Activated CD4-positive, alpha-beta T cell treated with anti-CD3 and anti-CD28 coated beads, Interleukin-2, amount 50 U/mL, for 48 hours (primary cell): ENCODE measurements at places on chromosomes 3 and 15.

DNA sequence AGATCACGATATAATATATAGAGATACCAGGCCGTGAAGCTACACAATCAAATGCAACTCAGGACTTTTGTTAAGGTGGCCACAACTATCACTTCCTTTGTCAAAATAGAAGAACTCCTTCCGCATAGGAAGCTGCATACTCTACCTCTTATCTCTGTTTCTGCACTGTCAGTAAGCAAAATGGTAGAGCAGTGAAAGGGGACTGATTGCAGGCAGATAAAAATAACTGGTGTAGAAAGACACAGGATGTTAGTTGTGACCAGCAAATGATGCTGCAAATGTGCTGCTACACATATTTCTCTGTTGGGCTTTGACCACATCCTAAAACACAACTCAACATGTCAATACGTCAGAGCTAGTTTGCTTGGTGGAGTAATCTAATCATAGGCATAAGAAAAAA is 16.3 kb upstream of the TRAT1 start:
- no peak for DNase-seq

- no peak for DNase-seq
Measured at GRCh38 chr15:29569533-29570092, 252.7 kb downstream of the TJP1 start.

DNA sequence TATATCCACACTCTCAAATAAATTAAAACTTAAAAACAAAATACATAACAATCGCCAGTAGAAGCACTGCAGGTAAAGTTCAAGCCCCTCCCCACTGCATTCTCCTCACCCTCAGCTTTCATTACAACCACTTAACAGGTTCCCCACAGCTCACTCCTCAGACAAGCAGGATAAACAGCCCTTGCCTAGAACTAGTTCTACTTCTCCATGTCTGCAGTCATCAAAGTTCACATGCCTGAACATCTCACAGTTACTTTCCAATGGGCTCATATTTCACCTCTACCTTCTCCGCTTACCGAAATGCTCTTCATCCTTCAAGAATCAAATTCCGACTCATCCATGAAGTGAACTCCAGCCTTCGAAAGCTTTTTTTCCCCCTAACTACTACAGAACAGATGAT is 4.1 kb downstream of the YEATS2 start:
- DNase-seq = no peak

GRCh38 chr15:29110176-29110575 is 159.4 kb downstream of the NSMCE3 start:
- no peak for DNase-seq

DNA sequence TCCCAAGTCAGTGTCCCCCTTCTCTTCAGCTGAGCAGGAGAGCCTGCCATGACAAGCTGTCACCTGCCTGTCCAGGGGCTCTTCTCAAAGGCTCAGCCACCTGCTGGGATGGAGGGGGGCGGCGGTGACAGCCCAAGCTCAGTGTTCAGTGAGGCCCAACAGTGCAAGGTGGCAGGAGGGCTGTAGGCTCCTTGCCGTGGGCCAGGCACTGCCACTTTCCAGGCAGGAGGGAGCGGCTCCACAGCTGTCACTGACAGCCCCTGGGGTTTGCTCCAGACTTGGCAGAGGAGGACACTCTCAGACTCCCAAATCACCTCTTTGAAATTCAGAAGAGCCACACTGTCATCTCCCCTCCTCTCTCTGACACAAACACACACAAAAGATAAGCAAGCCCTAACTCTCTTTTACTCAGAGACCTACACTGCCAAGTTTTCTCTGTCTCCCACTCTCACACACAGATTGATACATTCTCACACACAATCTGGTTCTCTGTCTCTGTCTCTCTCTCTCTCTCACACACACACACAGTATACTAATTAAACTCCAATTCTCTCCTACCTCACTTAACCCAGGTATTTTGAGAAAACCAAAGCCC is 443.3 kb downstream of the EPHB1 start:
- DNase-seq = no peak

- no peak for DNase-seq
Measured at GRCh38 chr15:65926899-65927298, 57.6 kb downstream of the RAB11A start.

DNA sequence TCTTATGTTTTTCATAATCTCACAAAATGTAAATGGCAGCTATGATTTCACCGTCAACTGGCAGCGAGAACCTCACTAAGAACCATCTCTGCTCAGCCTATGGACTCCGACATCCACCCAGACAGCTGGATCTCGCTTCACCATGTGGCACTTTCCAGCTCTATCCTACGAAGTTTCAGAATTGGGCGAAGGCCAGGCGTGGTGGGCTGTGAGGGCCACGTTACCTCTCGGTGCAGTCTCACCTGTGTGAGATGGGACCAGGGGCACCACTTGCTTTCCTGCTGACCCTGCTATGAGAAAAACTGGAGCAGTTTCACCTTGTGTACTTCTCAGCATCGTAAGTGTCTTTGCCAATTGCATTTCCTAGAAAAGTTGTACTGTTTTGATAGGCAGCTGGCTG is 32.3 kb downstream of the CHDH start:
- no peak for DNase-seq
